ENCODE measurements at places on chromosomes 6 and 20.

GRCh38 chr6:147930745-147931144 lies 411.9 kb upstream of the SASH1 start:
- DNase-seq, result no peak

- no peak for DNase-seq
Measured at GRCh38 chr6:44771647-44772415, 384.3 kb downstream of the CDC5L start.

- DNase-seq, result no peak
Measured at GRCh38 chr6:36326356-36326995, 10.2 kb downstream of the BNIP5 start.

GRCh38 chr20:13007596-13007995 lies 1.2 kb upstream of the SPTLC3 start:
- DNase-seq, result no peak

DNA sequence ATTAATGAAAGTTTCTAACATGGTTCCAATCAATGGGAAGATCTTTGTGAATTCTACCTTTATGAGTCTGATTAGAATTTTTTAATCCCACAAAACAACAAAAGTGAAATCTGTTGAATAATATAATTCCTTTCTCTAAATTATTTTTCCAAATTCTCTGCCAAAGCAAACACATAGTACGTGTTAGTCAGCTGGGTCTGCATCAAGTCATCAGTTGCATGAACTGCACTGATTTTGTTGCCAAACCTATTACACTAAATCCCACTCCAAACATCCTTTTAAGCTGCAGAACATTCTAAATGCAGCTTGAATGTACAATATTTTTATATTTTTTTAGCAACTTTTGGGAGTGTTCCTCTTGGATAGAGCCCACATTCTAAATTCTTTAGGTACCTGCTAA lies 199.0 kb upstream of the HSF2 start:
- no peak for DNase-seq

GRCh38 chr20:60581606-60582115 lies 623.4 kb downstream of the CDH26 start:
- DNase-seq, result no peak

- DNase-seq, result no peak
Measured at GRCh38 chr6:107706516-107707115, 117.5 kb downstream of the SCML4 start.

GRCh38 chr6:80006541-80006940 lies 2.1 kb downstream of the TTK start:
- no peak for DNase-seq

Measured in T-cell (primary cell).